ENCODE measurements at places on chromosomes 6 and 20. TPM values are rescaled to one million over a fixed set of nuclear protein-coding genes. Genes with fewer than 3 reads are reported as not detected.

DNA sequence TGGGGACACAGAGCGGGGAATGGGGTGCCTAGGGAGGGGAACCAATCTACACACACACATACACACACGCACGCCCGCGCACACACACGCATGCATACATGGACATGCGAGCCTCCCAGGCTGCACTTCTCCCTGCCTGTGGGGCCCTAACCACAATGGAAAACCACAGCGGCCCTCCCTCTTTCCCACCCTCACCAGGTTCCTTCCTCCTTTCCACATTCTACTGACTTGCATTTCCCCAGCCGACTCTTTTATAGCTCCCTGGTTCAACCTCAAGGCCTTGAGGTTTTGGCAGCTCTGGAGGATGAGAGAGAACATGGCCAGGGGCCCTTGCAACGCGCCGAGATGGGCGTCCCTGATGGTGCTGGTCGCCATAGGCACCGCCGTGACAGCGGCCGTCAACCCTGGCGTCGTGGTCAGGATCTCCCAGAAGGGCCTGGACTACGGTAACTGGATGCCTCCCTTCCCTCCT is at the start of gene BPI:
Gene BPI (plus strand): TSS at position 249 of the 472 bp plus-strand sequence. CDS start 68 bp downstream, at position 317.
- DNase-seq = no peak

DNA sequence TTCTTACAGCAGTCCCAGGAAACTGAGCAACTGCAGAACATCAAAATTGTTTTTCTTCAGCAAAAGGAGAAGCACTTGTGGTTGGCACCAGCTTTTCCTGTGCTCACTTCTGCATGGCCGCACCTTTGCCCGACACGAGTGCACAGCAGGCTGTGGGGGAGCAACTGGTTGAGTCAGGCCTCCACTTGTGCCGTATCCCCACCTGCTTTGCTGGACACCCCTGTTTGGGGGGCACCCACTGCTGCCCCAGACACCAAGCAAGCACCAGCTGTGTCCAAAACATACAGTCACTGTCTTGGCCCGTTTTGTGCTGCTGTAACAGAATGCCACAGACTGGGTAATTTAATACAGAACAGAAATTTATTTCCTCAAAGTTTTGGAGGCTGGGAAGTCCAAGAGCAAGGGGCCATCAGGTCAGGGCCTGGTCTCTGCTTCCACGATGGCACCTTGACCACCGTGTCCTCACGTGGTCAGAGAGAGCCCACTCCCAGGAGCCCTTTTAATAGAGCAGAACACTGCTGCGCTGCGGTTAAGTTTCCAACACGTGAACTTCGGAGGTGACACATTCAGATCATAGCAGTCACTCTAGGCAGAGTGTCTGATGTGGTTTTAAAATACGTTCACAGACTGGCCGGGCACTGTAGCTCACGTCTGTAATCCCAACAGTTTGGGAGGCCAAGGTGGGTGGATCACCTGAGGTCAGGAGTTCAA is 8.7 kb upstream of the GMEB2 start:
- no peak for DNase-seq

- DNase-seq = no peak
These were observed 2.8 kb upstream of the CCDC170 start for GRCh38 chr6:151490996-151491395.

- DNase-seq = no peak
These were observed 312.6 kb upstream of the ID4 start for GRCh38 chr6:19524366-19525186.

GRCh38 chr20:51413857-51414256 is 128.7 kb downstream of the NFATC2 start:
- DNase-seq = no peak

- DNase-seq = no peak
These were observed 257.7 kb downstream of the CDKAL1 start for GRCh38 chr6:20791944-20792343.

GRCh38 chr20:37152284-37152683 is 26.8 kb upstream of the RPN2 start:
- DNase-seq = no peak

DNA sequence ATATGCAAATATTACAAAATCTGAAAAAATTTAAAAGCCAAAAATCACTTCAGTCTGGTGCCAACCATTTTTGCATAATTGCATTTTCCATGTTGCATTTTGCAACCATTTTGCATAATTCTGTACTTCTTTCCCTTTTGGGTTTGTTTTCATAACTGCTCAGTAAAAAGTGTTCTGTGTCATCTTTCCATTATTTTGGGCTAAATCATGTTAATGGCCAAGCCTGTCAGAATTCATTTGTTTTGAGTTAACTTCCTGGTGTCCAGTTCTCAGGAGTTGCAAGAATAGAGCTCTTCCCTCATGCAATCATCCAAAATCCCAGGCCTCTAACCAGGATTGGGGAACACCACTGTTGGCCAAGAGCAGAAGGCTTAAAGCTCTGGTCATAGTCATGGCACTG is 133.6 kb downstream of the MTHFD1L start:
- DNase-seq = no peak

DNA sequence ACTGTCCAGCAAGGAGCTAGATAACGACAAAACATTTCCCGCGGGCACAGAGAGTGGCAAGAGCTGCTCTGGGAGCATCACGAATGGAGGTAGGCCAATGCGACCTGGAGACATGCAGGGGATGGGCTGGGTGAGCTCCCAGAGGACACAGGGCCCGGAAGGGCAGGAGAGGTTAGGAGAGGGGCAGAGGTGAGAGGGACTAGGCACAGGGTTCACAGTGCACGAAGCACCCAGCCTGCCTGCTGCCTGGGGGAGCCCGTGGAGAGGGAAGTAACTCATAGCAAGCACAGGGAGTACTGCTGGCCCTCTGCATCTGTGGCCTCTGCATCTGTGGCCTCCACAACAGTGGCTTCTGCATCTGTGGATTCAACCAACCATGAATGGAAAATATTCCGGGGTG is 126.5 kb downstream of the HUS1B start:
- DNase-seq = no peak

Gene OR2J3
- total RNA-seq = not detected

Gene NRN1
- 0.63 TPM for total RNA-seq

Gene KIF25
- total RNA-seq = 0.15 TPM

Gene LY6G6D
- total RNA-seq = 2.8 TPM
